ENCODE measurements at places on chromosomes 6 and 20.

GRCh38 chr6:151475653-151476523 is 17.9 kb upstream of the CCDC170 start:
- no peak for DNase-seq

DNA sequence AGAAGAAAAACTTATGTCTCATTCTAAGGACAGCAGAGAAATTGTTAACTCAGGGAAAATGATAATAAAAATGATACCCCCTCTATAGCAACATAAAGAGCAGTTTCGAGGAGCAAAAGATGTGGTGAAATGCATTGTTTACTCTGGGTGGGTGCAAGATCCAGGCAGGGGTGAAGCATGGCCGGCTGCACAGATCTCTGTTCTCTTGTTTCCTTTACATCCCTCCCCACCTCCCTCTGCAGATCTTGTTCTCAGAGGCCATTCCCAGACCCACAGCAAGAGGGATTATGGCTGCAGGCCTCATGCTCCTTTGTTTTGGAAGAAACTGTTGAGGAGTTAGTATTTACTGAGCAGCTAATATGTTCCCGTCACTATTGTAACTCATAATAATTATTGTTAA is 1.8 kb downstream of the BTN3A1 start:
- DNase-seq = no peak

GRCh38 chr20:12984069-12984765 is 24.6 kb upstream of the SPTLC3 start:
- no peak for DNase-seq

GRCh38 chr6:71262914-71263313 is 25.7 kb upstream of the OGFRL1 start:
- DNase-seq = no peak

DNA sequence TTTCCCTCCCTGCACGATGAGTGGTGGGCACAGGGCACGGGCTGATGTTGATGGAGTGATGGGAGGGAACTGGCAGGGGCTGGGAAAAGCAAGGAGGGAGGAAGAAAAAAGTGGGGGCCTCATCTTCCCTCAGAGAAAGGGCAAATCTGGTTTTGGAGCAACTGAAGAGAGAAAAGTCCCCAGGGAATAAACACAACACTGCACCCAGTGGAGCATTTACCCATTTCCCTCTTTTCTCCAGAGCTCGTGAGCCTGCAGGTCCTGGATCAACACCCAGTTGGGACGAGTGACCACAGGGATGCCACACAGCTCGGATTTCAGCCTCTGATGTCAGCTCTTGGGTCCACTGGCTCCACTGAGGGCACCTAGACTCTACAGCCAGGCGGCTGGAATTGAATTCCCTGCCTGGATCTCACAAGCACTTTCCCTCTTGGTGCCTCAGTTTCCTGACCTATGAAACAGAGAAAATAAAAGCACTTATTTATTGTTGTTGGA is 11.4 kb downstream of the MICA start:
- no peak for DNase-seq

GRCh38 chr20:22371843-22372242 is 212.5 kb downstream of the FOXA2 start:
- no peak for DNase-seq

DNA sequence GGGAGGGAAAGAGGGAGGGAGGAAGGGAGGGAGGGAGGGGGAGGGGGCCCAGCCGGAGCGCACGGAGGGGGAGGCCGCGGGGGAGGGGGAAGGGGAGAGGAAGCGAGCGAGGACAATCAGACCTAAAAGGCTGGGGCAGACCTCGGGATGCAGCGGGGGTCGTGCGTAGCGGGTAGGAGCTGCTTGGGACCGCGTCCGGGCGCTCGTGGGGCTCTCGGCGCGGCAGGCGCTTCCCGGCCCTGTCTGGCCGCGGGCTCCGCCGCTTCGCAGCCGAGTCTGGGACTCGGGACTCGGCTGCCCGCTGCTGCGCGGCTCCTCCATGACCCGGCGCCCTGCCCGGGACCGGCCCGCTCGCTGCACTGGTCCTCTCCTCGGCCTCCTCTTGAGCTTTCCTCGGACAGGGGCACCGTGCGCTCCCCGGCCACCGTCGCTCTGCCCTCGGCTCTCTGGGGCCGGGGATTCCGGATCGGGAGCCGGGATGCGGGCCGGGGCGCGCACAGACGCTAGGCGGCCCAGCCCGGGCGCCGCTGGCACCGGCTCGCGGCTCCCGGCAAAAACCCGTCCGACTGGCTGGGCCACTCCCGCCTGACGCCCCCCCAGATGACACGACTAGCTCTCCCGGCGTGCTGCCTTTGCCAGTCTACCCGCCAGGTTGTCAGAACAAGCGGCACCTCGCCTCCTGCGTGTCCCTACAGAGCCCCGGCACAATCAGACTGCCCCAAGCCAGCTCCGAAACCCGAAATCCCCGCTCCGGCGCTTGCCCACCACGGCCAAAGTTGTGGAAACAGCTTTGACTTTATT is 2.2 kb downstream of the TFAP2A start:
- no peak for DNase-seq

- no peak for DNase-seq
Measured at GRCh38 chr6:165848086-165848426, 185.0 kb upstream of the PDE10A start.

GRCh38 chr20:50520222-50520880 is 10.2 kb downstream of the PTPN1 start:
- no peak for DNase-seq

DNA sequence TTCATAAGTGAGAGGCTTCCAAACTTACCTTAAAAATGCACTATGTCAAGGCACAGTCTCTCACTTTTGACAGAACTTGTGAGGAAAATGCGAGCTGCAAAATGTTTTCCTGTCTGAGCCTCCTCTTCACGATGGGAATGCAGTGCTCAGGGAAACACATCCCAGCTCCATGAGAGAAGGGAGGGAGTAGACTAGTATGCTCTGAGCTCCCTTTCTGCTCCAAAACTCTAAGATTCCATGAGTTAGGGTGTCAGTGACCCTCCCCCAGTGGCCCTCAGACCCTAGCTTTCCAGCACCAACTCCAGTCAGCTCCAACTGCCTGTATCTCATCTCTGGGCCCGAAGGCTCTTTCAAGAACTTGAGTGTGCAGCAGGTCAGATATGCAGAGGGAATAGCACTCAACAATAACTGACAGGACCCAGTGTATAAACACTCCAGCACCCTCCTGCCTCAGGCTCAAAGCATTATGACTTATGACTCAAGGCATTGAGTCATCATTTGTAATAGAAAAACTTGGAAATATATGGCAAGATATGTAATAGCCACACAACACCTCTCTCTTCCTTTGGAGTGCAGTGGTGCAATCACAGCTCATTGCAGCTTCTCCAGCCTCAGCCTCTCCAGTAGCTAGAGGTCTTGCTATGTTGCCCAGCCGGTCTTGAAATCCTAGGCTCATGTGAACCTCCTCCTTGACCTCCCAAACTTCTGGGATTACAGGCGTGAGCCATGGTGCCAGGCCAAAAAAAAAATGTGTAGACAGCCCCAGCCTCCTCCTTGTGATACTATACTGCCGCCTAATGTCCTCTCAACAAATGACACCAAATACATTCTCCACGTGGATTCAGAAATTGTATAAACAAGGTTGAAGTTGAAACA is 16.7 kb upstream of the ENTPD6 start:
- DNase-seq = no peak

- DNase-seq = no peak
Measured at GRCh38 chr6:156438350-156438923, 338.7 kb upstream of the ARID1B start.

DNA sequence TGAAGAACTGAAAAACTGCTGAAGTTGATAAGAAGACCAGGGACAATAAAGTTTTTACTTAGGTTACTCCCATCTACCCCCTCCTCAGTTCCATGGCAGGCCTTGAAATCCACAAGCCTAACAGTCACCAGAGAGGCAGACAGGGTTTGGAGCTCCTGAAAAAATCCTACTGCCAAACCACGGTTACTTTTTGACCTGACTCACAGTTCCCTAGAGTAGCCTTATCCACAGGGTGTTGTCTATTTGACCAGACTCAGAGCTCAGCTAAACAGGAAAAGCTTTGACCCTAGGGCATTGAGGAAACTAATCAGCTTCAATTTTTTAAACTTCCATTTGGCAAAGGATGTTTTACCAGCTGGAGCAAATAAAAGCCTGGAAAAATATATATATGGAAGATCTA is 257.7 kb upstream of the NT5E start:
- no peak for DNase-seq

- no peak for DNase-seq
Measured at GRCh38 chr20:57818418-57819181, 108.8 kb upstream of the PMEPA1 start.

- no peak for DNase-seq
Measured at GRCh38 chr6:109102762-109103161, 7.5 kb downstream of the CEP57L1 start.

DNA sequence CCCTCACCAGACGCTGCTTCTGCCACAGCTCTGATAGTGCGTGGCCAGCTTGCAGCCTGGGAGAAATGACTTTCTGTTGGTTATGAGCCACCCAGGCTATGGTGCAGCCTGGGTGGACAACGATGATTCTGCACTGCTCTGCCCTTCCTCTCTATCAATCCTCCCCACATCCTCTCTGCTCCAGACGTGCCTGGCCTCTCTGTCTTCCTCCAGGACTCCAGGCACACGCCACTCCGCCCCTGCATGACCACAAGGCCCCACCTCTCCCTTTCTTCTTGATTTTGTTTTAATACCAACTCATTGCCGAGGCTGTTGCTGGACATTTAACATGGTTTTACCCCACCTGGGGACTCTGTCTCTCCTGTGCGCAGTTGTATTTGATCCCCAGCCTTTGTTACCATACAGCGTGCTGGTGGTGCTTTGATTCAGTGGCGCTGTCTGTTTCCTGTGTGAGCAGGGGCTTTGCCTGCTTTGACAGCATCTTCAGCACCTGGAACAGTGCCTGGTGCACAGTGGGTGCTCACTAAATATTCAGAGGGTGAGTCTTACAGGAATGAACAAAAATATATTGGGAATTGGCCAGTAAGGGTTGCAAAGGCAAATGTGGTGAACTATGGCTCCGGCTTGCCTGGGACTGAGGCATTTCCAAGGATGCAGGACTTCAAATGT is 280.9 kb downstream of the CDH26 start:
- no peak for DNase-seq

DNA sequence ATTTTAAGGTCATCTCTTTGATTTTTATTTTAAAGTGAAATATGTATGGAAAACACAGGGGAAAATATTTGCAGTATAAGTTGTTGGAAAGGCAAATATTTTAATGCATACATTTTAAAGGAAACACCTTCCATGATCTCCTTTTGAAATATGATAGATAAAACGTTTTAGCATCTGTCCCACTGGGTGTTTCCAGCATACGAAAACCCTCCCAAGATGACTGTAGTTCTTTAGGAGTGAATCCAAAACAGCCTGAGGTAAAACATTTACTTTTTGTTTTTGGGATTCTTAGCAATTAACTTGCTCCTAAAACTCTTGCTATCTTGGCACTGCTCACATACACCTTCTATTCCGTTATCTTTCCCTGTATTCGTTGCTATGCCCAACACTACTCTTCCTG is 210.0 kb downstream of the EPHA7 start:
- DNase-seq = no peak

- no peak for DNase-seq
Measured at GRCh38 chr6:138240476-138241245, 22.4 kb upstream of the PBOV1 start.

GRCh38 chr6:35600659-35601125 is 88.0 kb upstream of the TULP1 start:
- DNase-seq = no peak

DNA sequence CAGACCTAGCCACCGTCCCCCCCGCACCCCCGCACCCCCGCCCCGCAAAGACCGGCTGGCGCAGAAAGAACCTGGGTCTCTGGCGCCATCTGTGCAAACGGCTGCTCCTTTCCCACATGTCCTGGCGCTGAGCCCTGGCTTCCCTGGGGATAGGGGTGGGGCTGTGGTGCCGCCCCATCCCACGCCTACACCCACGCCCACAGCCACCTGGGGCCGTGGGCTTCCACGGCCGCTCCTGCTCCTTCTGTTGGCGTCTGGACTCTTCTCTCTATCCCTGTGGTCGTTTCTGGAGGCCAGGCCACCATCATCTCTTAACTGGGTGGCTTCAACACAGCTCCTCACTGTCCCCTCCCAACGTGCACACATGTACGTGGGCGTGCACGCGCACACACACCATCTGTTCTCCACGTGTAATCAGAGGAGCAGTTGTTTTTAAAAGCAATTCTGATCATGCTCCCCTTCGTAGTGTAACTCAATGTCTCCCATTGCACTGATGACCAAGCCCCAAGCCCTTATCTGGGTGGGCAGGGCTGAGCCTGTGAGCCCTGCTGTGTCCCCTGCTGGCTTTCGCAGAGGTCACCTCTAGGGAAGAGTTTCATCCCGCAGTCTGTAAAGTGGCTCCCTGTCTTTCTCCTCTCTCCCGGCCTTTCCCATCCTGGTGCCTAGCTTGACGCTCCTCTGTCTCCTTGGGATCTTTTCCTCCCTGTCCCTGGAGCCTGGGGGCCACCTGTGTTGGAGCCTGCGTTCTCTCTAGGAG is 31.9 kb upstream of the FAM83D start:
- no peak for DNase-seq

Measured in activated gamma-delta T cell (primary cell).